ENCODE measurements at places on chromosomes 13 and 19.

DNA sequence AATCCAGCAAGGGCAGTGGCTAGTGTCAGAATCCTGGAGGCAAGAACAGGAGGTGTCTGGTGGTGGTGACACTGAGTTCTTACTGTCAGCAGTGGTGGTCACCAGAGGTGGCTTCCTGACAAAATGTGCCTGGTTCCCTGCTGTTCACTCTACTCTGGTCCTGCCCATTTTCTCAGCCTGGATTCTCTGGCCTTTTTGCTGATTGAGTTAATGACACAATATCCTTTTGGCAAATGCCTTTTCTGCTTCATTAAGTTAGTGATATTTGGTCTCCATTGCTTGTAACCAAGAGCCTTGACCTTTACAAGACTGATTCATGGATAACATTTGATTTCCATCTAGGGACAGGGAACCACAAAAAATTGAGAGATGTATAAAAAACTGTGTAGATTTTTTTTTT is 51.1 kb downstream of the RFC3 start:
- no peak for DNase-seq

GRCh38 chr19:54307389-54308020 is 5.5 kb downstream of the LILRA5 start:
- no peak for DNase-seq

- no peak for DNase-seq
Observed at GRCh38 chr19:48379058-48379457, 12.3 kb downstream of the KDELR1 start.

DNA sequence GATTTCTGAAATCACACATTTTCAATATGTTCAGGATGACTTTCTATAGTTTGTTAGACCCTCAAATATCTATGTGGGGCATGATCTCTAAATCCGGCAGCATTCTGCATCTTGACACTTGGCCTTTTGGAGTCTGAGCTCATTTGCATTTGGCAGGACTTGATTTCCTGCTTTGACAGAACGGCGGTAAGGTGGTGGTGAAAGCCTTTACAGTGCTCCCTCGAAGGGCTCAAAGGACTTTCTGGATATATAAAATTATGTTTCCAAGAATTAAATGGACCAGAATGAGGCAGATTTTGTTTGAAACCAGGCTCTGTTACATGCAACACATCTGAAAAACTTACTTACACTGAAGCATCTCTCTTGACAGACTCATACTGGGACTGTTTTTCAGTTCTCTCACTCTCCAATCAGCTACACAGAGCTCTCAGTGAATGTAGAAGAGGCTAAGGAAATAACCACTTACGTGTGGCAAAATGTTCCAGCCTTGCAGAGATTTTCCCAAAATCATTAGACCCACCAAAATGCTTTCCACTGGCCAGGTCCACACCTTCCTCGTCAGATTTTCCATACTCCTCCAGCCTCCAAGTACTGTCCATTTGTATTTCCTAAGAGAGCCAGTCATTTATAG is 207.2 kb downstream of the SPRY2 start:
- DNase-seq = no peak

DNA sequence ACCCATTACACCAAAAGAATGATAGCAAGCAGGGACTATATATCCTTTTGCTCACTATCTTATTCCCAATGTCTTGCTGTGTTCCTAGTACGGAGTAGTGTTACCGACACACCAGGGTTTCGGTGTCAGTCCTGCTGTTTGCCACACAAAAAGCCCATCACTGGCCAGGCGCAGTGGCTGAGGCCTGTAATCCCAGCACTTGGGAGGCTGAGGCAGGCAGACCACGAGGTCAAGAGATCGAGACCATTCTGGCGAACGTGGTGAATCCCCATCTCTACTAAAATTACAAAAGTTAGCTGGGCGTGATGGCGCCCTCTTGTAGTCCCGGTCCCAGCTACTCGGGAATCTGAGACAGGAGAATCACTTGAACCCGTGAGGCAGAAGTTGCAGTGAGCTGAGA is 1467.3 kb upstream of the MIR17HG start:
- no peak for DNase-seq

DNA sequence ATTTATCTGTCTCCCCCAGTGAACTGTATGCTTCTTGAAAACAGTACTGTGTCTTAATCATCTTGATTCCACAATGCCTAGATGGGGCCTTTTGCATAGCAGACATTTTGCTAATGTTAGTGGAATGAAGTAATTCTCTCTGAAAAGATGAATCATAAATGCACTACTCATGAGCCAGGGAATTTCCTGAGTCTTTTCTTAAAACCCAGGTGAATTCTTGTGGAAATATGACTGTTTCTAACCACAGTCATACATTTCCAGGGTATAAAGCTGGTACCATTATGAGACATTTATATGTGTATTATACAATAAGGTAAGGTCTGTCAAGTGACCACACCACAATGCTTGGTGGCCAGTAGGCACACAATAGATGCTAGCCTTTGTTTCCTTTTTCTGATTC is 5.5 kb upstream of the KCTD4 start:
- no peak for DNase-seq

GRCh38 chr13:102440259-102440936 is 38.5 kb upstream of the FGF14 start:
- DNase-seq = no peak
